ENCODE measurements at places on chromosomes 7 and 10.

DNA sequence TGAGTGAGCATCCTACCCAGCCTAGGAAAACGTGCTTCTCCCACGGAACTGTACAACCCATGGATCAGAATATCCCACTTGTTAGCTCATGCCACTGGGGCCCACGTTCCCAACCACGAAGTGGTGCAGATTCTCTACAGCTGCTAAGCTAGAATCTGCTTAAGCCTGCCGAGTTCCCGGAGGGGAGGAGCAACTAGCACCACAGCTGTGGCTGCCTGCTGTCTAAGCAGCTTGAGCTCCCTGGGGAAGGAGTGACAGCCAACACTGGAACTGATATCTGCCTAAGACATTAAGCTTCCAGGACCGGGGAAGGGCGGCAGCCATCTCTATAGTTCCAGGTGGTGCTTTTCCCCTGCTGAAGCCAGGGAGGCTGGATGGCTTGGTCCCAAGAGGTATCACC lies 334.7 kb upstream of the CHRM2 start:
- H3K27me3 ChIP-seq, result no peaks in the 10 kb centered on the region
- no peaks in the 10 kb centered on the region for H3K36me3 ChIP-seq
- no peaks in the 10 kb centered on the region for H3K4me1 ChIP-seq
- H3K27ac ChIP-seq, result no peak overlapping the region

GRCh38 chr7:141593134-141593533 lies 41.9 kb downstream of the AGK start:
- DNase-seq, result no peak
- H3K4me3 ChIP-seq, result no peak overlapping the region
- no peaks in the 10 kb centered on the region for H3K27me3 ChIP-seq
- H3K4me1 ChIP-seq, result no peaks in the 10 kb centered on the region
- H3K36me3 ChIP-seq, result peaks cover 3% of the 10 kb centered on the region

- no peaks in the 10 kb centered on the region for H3K4me1 ChIP-seq
- no peaks in the 10 kb centered on the region for H3K36me3 ChIP-seq
- peak overlapping the region; percentile 83 for H3K27ac ChIP-seq
- no peak overlapping the region for H3K4me3 ChIP-seq
Measured at GRCh38 chr10:22630234-22631174, 83.9 kb downstream of the PIP4K2A start.

GRCh38 chr7:116824449-116824848 lies 37.9 kb upstream of the CAPZA2 start:
- no peak for DNase-seq
- H3K4me1 ChIP-seq, result no peaks in the 10 kb centered on the region
- H3K27ac ChIP-seq, result no peak overlapping the region
- no peak overlapping the region for H3K4me3 ChIP-seq
- no peaks in the 10 kb centered on the region for H3K36me3 ChIP-seq
- no peaks in the 10 kb centered on the region for H3K27me3 ChIP-seq

DNA sequence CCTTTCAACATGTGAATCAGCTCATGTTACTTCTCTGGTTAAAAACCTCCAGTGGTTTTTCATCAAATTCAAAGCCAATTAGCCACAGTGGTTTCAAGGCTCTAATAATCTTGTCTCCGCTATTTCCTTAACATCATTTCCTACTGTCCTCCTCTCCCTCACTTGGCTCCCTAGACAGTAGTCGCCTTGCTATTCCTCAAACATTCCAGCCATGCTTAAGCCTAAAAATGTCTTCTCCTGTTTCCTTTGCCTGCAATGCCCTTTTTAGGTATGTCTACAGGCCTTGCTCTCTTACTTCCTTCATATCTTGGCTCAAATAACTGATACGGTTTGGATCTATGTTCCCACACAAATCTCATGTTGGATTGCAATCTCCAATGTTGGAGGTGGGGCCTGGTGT lies 779.4 kb upstream of the LRRN3 start:
- no peaks in the 10 kb centered on the region for H3K27me3 ChIP-seq
- no peak overlapping the region for H3K27ac ChIP-seq

DNA sequence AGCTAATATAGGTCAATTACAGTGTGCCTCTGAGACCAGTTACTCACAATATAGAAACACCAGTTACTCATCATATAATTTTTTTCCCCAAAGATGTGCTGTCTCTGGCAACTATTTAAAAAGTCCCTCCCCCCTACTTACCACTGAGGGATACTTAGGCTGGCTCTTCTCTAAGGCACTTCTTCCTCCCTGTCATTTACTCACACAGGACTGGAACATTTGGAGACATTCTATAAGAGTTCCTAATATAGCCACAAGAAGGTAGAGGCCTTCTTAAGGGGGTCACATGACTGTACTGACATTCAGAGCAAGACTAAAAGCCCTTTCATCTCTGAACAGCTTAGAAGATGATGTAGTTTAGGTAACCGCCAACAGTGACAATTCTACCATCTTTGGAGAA lies 44.4 kb upstream of the SLIT1 start:
- H3K4me1 ChIP-seq, result peaks cover 8% of the 10 kb centered on the region
- H3K27ac ChIP-seq, result no peak overlapping the region
- peaks cover 3% of the 10 kb centered on the region for H3K36me3 ChIP-seq

DNA sequence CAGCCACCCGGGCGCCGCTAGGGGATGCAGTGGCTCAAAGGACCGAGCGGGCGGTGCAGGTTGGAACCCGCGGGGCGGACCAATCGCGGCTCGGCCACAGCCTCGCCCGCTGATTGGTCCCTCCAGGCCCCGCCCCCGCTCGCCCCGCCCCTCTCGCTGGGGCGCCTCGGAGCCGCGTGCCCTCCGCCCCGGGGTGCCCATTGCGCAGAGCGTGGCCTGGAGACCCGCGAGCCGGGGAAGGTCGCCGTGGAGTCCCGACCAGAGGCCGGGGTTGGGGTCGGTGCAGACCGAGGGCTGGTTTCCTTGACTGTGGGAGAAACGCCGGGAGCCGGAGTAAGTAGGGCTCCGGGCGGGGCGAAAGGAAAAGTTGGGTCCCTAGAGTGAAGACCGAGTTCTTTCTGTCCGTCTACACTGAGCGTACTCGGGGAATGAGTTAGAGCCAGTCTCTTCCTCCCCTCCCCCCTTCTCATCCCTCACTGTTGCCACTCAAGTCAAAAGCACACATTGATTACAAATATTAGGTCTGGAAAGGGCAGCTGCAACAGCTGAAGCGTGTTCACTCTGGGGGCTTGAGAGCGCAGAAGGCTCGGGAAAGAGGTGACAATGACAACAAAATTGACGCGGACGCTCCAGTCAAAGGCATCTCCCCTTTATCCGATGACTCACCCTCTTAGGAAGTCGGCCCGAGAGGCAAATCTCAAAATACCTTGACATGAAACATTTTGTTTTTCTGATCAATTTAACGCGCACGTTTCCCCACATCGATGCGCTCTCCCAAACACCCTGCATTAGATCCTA lies 843 bp upstream of the GATA3 start:
- peaks cover 99% of the 10 kb centered on the region for H3K27me3 ChIP-seq
- peak overlapping the region; percentile 36 for H3K4me3 ChIP-seq
- no peaks in the 10 kb centered on the region for H3K36me3 ChIP-seq

DNA sequence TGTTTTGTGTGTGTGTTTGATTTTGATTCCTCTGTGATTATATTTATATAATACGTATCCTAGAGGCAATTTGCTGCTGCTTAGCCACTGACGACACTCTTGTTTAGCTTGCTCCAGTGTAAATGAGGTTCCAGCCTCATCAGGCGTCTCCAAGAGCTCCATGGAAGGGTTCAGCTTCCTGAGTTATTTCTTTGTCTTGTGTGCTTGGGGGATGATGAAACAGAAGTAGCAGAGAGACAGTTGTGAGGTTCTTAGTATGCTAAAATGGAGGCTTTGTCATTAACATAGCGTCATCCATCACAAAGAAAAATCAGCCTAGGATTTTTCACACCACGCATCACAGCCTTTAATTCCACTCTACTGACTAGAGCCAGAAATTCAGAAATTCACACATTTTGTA lies 85.1 kb downstream of the KLF6 start:
- no peaks in the 10 kb centered on the region for H3K27me3 ChIP-seq
- no peak overlapping the region for H3K4me3 ChIP-seq
- no peaks in the 10 kb centered on the region for H3K4me1 ChIP-seq
- no peaks in the 10 kb centered on the region for H3K36me3 ChIP-seq
- no peak overlapping the region for H3K27ac ChIP-seq

DNA sequence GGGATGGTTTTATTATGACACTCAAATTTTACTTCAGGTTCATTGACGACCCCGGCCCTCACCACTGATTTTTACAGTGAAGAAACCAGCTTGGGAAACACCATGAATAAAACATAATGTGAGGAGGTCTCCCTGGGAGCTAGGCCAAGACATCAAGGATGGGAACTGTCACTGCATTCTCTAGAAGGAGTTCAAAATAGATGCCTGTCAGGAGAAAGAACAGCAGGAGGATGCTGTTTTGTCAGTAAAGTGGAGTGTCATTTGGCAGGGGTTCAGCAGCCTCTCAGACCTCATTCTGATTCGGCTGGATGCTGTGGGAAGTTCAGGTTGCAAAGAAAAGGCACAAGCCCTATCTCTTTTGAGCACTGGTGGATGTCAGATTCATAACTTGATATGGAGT lies 360.3 kb upstream of the C7orf33 start:
- H3K27ac ChIP-seq, result no peak overlapping the region

GRCh38 chr7:27795977-27796376 lies 56.0 kb downstream of the TAX1BP1 start:
- H3K27me3 ChIP-seq, result no peaks in the 10 kb centered on the region
- H3K27ac ChIP-seq, result no peak overlapping the region

GRCh38 chr10:50937230-50937907 lies 51.9 kb upstream of the A1CF start:
- H3K4me1 ChIP-seq, result no peaks in the 10 kb centered on the region
- H3K27me3 ChIP-seq, result no peaks in the 10 kb centered on the region
- peak; percentile 70 for DNase-seq
- no peak overlapping the region for H3K27ac ChIP-seq

DNA sequence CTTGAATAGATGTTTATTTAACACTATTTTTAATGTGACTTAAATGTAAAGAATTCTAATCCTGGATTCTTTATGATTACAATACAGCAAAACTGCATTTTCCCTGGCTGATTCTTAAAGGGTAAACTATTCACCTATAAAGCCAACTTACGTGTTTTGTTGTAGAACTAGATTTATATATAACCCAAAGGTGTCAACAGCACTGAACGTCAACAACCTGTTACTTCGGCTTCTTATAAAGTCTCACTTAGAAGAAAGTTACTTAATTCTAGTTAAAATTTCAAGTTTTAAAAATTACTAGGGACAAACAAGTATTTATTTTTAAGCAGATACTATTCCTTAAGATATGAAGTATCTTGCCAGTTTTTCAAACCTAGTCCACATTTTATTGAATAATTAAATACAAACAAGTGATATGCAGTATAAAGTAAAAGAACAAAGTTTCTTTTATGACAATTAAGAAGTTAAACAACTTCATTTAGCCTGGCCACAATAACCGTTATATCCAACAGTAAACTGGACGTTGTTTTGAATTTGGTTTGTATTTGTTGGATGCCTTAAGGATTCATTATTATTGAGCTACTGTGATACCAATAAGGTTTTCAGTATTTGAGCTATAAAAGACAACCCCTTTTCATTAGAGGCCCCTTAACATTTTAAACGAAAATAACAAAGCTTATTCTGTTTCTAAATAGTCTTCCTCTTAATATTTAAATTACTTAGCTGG lies 83.1 kb downstream of the SNX10 start:
- no peaks in the 10 kb centered on the region for H3K4me1 ChIP-seq
- H3K4me3 ChIP-seq, result no peak overlapping the region
- H3K27ac ChIP-seq, result no peak overlapping the region
- DNase-seq, result no peak
- peaks cover 17% of the 10 kb centered on the region for H3K27me3 ChIP-seq

GRCh38 chr10:118534136-118534535 lies 61.3 kb downstream of the PRLHR start:
- H3K4me3 ChIP-seq, result no peak overlapping the region
- H3K4me1 ChIP-seq, result no peaks in the 10 kb centered on the region
- no peak overlapping the region for H3K27ac ChIP-seq
- DNase-seq, result no peak

DNA sequence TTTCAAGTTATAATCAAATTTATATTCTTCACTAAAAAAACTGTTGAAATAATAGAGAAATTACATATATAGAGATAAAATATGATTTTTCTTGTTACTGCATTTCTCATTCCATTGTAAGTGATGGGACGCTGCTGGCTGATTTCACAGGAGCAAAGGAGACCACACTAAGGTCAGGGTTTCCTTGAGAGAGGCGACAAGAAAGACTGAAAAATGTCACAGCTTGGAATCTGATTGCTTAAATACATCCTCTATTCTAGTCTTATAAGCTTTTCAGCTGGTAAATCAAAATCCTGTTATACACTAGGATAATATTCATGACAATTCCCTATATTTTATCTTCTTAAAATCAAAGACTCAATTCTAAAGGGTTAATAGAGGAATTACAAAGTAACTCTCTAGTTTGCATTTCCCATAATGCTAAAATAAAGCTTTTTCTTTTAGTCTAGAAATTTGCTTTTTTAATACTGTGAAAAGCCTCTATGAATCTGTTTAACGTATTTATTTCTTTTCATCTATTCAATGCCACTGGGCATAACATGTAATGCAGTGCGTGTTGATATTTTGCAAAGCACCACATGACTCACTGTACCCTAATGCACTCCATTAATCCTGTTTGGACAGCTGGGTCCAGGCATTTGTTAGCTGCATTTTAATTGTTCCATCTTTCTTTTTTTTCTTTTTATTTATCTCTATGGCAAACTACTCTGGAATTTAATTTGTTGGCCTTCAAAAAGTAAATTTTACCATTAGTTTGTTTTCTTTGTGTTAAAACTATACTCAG lies 81.7 kb downstream of the RNF32 start:
- DNase-seq, result no peak
- H3K4me1 ChIP-seq, result no peaks in the 10 kb centered on the region
- H3K36me3 ChIP-seq, result no peaks in the 10 kb centered on the region
- no peak overlapping the region for H3K27ac ChIP-seq
- no peak overlapping the region for H3K4me3 ChIP-seq

DNA sequence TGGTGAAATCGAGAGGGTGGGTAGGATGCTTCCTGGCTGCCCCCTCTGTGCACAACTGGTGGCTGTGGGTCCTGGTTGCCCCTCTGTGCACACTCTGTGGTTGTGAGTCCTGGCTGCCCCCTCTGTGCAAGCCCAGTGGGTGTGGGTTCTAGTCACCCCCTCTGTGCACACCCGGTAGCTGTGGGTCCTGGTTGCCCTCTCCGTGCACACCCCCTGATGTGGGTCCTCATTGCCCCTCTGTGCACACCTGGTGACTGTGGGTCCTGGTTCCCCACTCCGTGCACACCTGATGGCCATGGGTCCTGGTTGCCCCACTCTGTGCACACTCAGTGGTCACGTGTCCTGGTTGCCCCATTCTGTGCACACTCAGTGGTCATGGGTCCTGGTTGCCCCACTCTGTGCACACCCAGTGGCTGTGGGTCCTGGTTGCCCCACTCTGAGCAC lies 20.3 kb upstream of the RET start:
- no peaks in the 10 kb centered on the region for H3K4me1 ChIP-seq
- DNase-seq, result no peak
- no peak overlapping the region for H3K27ac ChIP-seq
- no peaks in the 10 kb centered on the region for H3K27me3 ChIP-seq
- H3K4me3 ChIP-seq, result no peak overlapping the region

GRCh38 chr10:4214908-4215307 lies 429.9 kb upstream of the KLF6 start:
- peak overlapping the region; percentile 7 for H3K27ac ChIP-seq
- H3K4me1 ChIP-seq, result peaks cover 2% of the 10 kb centered on the region
- DNase-seq, result no peak
- H3K36me3 ChIP-seq, result no peaks in the 10 kb centered on the region
- H3K27me3 ChIP-seq, result no peaks in the 10 kb centered on the region

- H3K4me3 ChIP-seq, result no peak overlapping the region
- H3K27ac ChIP-seq, result no peak overlapping the region
- no peaks in the 10 kb centered on the region for H3K36me3 ChIP-seq
- H3K4me1 ChIP-seq, result no peaks in the 10 kb centered on the region
Measured at GRCh38 chr7:42745357-42746059, 166.4 kb downstream of the C7orf25 start.
